COLO829 (cell line): ENCODE measurements at places on chromosomes 7 and 10.
A peak's percentile ranks its signal among the peaks of the same experiment; 100 is the strongest.

- no peak for DNase-seq
Observed at GRCh38 chr10:66234872-66235271, 691.0 kb upstream of the LRRTM3 start.

DNA sequence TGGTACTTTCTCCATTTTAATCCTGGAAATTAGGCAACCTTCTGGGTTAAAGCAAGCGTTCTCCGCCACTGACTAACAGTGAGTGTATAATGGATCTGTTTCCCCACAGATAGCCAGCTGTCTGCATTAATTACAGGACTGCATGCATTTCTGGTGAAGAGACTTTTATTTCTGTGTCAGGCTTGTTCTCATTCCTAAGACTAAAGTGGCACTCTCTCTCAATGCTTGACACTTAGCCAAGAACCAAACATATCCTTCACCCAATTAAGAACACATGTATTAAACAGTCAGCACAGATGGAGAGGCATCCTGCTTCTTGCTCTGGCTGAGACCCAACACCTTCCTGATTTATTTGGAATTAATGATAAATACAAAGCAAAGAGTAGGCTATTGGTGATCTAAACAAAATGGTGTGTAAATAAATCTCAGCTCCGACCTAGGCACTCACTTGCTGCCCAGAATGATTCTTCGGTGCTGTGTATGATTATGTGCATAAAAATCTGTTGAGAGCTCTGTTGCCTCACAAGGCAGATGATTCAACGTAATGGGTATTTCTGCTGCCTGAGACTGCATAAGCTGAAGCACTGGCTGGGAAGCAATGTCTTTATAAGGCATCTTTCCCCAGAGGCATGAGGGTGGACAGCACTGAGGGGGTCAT, 16.8 kb downstream of the CALU start:
- no peak for DNase-seq

DNA sequence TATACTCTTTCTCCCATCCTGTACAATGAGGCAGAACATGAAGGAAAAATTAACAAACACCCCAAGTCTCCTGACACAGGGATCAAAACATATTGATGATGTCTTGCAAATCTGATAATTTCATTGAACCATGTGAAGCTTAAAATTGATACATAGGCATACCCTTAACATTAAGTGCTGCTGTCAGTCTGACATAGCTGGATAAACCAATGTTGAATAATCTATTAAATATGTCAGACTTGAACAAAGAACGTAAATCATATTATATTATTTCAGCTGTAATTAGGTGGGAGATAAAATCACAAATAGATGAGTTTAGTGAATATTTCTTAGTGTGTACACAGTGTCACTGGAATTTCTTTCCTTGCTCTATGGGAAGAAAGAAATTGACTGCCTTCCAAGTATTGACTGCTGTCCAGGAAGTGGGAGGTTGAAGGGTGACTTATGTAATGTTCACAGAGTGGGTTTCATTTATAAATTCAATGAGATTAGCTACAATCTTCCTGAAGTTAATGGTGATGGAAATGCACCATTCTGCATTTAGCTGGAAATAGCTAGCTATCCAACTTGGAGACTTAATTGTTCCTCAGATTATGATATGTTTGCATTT, 170.8 kb downstream of the AUTS2 start:
- DNase-seq: no peak

DNA sequence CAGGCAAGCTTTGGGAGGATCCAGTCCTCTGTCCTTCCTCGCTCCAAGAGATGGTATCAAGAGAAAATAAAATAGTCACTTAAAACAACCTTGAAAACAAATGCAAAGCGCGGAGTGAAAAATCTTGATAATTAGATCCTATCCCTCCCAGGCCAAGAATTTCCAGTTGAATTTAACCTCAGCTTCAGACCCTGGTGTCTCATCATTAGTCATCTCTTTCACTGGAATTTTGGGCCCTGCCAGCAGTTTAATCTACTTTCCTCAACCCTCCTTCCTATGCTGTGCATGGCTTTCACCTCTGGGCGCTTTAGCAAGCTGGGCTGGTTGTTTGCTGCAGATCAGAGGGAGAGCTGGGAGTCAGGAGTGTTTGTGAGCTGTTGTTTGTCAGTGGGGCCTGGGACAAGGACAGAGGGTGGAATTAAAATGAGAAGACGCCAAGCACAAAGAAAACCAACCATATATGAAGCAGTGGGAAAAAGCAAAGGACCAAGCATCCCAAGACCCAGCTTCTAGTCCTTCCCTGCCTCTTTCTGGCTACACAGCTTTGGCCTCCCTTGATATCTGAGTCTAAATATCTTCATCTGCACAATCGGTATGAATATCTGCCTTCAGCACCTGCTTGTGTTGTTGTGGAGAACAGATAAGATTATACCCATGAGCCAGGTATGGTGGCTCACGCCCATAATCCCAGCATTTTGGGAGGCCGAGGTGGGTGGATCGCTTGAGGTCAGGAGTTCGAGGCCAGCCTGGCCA, 13.5 kb downstream of the MYOF start:
- peak; percentile 77 for DNase-seq

- DNase-seq: no peak
Observed at GRCh38 chr7:264541-265191, 25.3 kb upstream of the FOXL3 start.

GRCh38 chr10:98959379-98959778, 276.3 kb downstream of the HPSE2 start:
- no peak for DNase-seq

- no peak for DNase-seq
Observed at GRCh38 chr7:82429408-82429807, 14.2 kb downstream of the CACNA2D1 start.

DNA sequence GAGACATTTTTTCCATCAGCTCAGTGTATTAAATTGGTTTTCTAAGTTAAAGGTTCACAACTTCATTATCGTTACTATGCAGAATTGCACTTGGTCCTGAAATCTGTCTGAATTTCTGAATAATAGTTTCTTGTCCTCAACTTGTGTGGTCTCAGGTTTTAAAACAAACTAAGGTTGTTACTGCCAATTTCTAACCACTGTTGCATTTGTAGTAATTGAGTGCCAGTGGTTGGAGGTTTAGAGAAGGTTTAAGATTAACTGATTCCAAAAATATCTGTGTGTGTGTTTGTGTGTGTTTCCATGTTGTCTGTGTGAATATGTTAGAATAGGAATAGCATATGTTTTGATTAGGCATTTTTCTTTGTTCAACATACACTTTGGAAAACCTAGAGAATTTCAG, 395.9 kb downstream of the AUTS2 start:
- DNase-seq: no peak

DNA sequence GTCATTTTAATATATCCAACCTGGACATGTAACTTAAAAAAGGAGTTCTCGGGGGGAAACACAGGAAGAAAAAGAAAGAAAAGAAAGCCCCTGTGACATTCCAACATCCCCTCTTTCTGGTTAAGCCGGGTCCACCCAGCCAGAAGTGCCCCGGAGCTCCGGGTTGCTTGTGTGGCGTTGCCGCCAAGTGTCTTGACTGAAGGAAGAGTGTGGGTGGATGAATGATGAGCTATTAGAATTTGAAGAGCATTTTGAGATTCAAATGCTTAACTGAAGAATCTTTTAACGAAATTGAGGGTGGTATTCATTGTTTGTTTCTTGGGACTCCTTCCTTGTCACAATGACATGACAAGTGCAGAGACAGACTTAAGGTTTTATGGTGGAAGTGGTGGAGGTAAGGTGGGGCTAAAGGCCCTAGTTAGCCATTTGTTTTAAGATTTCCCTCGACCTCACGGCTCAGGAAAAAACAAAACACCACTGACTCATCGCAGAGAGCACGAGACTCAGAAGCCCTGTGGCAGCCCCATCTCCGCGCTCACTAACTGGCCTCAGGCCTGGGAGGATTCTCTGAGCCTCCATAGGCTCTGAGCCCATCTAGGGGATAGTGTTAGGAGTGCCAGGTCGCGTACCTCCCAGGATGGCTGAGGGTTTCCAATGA, 1.8 kb upstream of the GLI3 start:
- DNase-seq: peak; percentile 86

DNA sequence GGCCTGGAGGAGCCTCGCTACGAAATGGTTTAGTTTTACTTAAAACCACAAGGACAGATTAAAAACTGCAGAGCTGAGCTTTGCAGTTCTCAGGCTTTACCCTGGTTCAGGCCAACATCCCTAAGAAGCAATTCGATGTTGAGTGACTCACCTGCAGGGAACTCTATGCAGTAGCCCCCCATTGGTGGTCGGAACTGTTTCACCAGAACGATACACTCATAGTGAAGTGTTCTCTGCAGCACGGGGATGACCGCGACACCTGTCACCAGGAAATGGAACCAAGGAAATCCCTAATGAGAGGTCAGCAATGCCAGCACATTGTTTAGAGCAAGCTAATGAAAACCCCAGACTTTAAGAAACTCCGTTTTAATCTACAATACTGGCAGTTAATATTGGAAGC, 18.0 kb downstream of the NUDT5 start:
- DNase-seq: no peak

DNA sequence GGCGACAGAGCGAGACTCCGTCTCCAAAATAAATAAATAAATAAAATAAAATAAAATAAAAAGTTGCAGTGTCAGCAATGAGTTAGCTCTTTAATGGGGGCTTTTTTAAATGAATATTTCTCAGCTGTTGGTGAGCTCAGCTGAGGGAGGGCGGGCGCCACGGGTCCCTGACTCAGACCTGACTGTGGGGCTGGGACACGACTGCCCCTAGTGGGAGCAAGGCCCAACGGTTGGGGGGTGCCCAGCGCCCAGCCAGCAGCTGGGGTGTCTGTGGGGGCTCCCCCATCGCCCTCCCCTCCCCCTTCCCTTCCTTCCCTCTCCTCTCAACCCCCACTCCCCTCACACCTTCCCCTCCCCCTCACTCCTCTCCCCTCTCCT, 46.6 kb downstream of the PWWP2B start:
- DNase-seq: no peak

GRCh38 chr7:103704701-103705100, 258.7 kb upstream of the SLC26A5 start:
- no peak for DNase-seq

- no peak for DNase-seq
Observed at GRCh38 chr10:69481305-69481704, 30.0 kb downstream of the TSPAN15 start.

DNA sequence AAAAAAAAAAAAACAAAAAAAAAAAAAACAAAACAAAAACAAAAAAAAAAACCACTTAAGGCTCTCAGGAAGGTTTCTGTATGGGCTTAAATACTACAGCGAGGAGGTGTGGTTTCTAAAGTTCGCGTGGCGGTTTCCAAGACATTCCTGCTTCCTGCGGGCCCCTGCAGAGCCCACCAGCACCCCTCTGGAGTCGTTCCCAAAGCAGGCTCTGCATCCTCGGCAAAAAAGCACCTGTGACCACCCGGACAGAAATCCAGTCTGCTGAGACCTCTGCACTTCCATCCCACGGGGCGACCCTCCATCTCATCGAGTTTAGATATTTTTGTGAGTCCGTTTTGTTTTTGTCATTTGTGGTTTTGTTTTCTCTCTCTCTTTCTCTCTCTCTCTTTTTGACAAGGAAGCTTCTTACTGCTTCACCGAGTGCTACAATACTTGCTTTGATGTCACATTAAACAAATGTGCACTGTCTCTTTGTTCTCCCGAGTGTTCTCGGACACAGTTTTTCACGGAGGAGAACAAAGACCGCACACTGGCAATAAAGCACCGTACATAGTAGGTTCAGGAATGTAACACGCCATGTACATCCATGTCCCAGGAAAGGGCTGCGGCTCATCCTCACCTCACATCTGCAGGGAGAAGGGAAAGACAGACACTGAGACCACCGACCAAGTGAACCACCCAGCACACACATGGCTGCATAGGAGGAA, 21.5 kb downstream of the PDGFA start:
- no peak for DNase-seq

- no peak for DNase-seq
Observed at GRCh38 chr10:102612964-102613275, 31.4 kb upstream of the TRIM8 start.

DNA sequence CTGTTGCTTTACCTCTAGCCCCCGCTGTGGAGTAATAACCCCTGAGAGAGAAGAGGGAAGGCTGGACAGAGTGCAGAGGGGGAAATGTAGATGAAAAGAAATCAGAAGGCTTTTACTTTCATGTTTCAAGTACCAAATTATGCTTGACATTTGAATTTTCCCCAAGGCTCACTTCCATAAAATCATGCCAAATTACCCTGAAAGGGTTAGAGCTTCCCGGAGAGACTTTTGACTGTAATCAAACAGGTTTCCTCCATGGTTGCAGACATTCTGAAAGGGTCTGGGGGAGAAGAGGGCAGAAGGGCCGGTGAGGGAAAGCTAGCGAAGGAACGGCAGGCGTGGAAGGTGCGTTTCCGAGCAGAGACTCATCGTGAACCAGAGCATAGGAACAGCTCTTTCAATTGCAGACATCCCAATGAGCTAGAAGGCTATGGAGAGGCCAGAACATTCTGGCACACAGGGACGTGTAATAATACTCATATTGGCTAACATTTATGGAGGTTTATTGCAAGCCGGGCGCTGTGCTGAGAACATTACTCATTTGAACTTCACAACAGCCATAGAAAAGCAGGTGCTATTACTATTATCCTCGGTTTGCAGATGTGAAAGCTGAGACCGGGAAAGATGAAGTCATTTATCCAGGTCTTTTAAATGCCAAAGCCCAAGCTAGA, 620.8 kb upstream of the AUTS2 start:
- DNase-seq: no peak

DNA sequence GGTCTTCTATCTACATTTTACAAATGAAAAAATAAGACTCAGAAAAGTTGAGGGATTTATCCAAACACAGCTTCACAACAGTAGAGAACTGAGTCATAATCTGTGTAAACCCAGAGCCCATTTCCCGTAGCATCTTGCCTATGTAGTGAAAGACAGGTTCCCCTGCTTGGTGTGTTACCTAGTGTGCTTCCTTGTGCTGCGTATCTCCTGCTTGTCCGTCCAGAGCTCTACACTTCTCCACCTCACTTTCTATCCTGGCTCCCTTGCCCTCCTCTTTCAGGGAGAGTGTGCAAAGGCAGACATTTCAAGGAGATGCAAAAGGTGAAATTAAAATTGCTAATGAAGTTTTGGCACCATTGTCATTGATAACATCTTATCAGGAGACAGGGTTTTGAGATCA, 1.4 kb upstream of the ASNS start:
- DNase-seq: no peak

DNA sequence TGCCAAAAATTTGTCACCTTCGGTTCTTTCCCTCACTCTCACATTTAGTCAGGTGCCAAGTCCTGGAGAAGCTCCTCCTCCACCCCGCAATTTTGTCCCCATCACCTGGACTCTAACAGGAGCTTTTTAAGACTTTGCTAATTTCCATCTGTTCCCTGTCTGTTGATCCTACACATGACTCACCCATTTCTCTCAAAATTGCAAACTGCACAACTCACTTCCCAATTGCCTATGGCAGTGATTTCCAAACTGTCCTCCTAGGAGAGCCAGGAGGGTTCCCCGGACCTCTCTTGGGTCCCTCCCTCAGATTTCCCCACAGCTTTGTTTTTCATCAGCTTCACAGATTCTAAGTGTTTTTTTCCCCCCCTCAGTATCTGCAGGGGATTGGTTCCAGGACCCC, 120.3 kb downstream of the WNT2 start:
- no peak for DNase-seq

- no peak for DNase-seq
Observed at GRCh38 chr10:47261556-47261955, 38.4 kb upstream of the GDF10 start.

GRCh38 chr10:92436611-92437010, 137.3 kb downstream of the IDE start:
- DNase-seq: no peak

GRCh38 chr7:26153241-26153822, 1.3 kb downstream of the NFE2L3 start:
- DNase-seq: no peak

GRCh38 chr7:55426676-55427075, 61.5 kb downstream of the LANCL2 start:
- no peak for DNase-seq
